Ureter (tissue), 1 donor: ENCODE measurements at places on chromosomes 7 and 10. TPM values are rescaled to one million over a fixed set of nuclear protein-coding genes. Genes with fewer than 3 reads are reported as not detected.

The PAPOLB gene
- 0.29 TPM for total RNA-seq

- no peak for DNase-seq
These were observed 762.3 kb downstream of the AUTS2 start for GRCh38 chr7:70360557-70360956.

The AGBL3 gene
- 3.9 TPM for total RNA-seq

DNA sequence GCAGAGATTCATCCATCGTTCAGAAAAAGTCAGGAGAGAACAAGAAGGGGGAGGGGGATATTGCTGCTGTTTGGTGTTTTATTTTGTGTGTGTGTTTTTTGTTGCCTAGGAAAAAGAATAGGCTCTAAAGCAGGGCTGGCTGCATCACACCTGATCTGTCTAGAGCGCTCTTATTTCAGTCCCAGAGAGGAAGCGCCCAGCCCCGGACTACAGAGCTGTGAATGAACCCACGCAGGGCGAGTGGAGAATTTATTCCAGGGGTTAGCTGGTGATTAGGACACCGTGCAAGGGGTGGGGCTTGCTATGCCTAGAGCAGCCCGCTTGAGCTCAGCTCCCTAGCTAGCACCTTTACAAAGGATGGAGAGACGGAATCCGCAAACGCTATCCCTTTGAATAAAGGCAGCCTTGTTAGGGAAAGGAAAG, 621 bp upstream of the FAM13C start:
- DNase-seq: peak; percentile 67

The SPDYE2B gene
- not detected for total RNA-seq

GRCh38 chr10:5323446-5323845, 41.3 kb upstream of the UCN3 start:
- no peak for DNase-seq

The METTL27 gene
- total RNA-seq: 14.4 TPM

DNA sequence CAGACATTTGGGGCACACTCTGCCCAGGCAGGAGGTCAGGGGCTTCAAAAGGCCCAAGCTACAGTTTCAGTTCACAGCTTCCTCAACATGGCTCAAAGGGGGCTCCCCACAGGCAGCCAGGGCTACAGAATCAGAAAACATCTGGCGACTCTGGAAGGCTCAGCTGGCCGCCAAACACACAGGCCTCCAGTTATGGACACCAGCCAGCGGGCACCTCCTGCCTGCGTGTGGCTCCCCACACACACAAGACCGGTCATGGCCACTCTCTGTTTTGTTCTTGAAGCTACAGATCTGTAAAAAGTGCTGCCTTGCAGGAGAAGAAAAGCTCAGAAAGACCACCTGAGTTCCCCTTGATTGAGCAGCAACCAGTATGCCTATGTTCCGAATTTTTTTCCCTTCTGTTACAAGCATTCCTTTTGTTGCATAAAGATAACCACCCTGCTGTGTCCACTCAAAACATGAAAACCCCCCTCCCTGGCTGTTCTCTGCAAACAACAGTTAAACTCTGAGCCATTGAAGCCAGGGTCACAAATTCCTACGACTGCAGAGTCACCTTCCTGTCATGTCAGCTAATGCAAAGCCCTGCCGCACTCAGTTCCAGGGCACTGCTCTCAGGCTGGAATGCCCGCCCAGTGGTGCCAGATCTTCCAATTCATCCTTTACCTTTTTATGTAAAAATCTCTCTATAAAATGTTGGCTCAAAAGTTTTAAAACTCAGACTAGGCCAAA, 33.6 kb downstream of the VSTM4 start:
- DNase-seq: no peak

DNA sequence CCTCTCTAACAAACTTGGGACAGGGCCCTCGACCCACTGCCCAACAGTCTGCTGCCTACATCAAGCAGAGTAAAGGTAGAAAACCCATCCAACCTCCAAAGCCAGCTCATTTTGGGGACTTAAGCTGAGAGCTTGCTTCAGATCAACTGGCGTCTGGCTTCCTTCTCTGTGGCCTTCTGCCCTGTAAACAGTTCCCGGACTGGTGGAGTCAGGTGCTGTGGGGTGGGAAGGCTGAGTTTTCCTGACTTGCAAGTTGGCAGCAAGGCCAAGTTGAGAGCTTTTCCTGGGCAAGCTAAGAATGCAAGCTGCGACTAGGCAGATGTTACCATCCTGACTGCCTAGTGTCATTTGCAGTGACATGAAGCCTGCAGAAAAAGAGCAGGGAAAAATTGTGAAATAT, 3.7 kb downstream of the GALNT17 start:
- no peak for DNase-seq

- peak; percentile 99 for DNase-seq
These were observed at the start of gene PITRM1 for GRCh38 chr10:3172446-3173170. PITRM1 (minus strand) TSS chr10:3172782; CDS start chr10:3172772, 10 bp downstream.

- DNase-seq: no peak
These were observed 7.2 kb downstream of the SFTPD start for GRCh38 chr10:79941585-79942210.

The OPN1SW gene
- total RNA-seq: not detected
